ENCODE measurements at places on chromosomes 5 and 9.

- DNase-seq, result no peak
Measured at GRCh38 chr5:150020249-150020648, 19.7 kb downstream of the HMGXB3 start.

GRCh38 chr5:147804334-147804733, 21.8 kb upstream of the JAKMIP2 start:
- DNase-seq, result no peak

GRCh38 chr5:134626369-134627014, 6.1 kb downstream of the SAR1B start:
- peak; percentile 12 for DNase-seq

DNA sequence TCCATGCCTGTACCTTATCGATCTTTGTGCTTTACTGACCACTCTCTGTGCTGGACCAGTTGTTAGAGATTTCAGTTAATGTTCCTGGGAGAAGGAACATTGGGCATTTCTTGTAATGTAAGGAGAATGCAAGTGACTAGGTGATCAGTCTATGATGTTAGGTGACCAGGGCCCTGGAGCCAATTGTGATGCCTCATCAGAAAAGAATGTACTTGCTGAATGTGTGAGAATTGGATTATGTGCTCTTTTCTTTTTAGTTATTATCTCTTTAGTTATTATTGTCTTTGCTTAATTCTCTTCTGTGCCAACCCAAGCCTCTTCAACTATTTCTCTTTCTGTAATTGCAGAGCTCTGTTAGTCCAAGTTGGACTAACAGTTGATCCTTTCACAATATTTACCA, 92.9 kb downstream of the LRRC70 start:
- DNase-seq, result no peak

DNA sequence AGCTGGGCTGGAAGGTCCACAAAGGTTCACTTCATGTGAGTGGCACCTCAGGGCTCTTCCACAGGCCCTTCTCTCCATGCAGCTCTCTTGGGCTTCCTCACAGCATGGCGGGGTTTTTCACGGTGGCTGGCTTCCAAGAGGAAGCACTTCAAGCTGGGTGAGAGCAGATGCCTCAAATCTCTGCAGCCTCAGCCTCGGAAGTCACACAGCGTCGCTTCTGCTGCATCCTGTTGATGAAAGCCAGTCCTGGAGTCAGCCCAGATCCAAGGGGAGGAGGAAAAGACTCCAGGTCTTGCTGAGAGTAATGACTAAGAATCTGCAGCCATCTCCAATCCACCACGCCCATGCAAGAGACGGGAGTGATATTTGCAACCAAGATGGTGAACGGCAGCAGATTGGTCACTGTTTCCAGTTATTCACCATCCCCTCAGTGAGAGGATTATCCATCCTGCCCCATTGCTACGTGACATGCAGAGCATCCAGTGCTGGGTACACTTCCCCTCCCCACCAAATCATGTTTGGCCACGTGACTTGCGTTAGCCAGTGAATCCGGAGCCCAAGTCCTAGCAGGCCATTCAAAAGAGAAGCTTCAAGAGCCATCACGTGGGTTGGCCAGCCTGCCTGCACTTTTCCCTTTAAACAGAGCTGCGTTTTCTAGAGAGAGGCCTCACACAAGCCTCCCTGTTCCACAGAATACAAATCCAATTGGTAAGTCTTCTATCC, 173.9 kb downstream of the C9orf50 start:
- DNase-seq, result no peak
